SIG-M5 (cell line): ENCODE measurements at places on chromosomes 5 and 9.

DNA sequence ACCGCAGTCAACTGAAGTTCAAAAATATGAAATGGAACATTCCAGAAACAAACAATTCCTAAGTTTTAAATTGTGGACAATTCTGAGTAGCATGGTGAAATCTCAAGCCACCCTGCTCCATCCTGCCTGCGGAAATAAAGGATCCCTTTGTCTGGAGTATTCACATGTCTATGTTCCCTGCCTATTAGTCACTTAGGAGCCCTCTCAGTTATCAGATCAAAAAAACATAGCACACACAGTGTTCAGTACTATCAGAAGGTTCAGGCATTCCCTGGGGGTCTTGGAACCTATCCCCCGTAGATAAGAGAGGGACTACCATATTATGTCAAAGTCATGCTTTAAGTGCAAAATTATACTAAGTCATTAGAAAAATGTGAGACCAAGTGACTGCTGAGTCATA is 300.8 kb downstream of the SEMA5A start:
- DNase-seq, result no peak

GRCh38 chr9:27404661-27405060 is 107.7 kb upstream of the EQTN start:
- DNase-seq, result no peak

- DNase-seq, result no peak
Measured at GRCh38 chr5:37869216-37869615, 29.4 kb upstream of the GDNF start.

DNA sequence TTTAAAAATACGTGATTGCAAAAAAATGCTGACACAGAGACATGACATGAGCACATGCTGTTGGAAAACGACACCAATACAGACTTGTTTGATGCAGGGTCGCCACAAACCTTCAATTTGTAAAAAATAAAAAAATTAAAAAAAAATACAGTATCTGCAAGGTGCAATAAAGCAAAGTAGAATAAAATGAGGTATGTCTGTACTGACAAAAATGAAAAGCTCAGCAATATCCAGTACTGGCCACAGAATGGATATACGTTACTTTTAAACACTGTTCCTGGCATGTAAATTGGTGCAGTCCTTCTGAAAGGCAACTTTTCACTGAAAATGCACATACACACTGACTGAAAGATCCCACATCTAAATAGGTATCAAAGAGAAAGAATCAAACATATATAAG is 27.1 kb upstream of the C9orf40 start:
- DNase-seq, result no peak

DNA sequence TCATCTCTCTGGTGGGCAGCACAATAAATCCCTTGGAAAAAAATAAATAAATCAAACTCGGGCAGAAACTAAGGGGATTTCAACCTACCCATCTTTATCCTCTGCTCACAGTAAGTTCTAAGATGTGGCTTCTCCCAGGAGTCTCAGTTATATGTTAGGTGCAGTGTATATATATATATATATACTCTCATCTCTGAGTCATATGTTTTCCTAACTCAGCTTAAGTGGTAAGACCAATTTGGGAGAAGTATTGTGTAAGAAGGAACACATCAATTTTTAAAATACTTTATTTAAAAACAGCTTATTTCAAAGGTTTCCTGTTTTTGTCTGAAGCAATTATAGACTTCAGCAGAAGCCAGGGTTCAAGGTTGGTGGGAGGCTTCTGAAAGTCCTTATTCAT is 20.3 kb upstream of the OSMR start:
- no peak for DNase-seq

DNA sequence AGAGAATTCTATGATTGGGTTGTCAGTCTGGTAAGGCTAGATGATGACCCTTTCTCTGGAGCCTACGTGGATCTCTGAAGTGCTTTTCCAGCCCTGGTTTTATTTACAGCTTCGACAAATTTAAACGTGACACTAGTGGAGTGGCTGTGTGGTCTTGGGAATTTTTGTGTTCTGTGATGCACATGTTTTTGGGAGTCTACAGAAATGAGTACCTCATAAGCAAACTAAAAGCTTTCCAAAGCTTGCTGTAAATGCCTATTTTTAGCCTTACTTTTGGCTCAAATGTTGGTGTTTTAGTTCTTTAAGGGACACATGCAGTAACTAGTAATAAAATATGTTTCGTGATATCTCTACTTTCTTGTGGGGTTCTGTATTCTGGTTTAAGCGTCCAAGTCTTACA is 3.3 kb downstream of the LARP1 start:
- DNase-seq, result no peak

DNA sequence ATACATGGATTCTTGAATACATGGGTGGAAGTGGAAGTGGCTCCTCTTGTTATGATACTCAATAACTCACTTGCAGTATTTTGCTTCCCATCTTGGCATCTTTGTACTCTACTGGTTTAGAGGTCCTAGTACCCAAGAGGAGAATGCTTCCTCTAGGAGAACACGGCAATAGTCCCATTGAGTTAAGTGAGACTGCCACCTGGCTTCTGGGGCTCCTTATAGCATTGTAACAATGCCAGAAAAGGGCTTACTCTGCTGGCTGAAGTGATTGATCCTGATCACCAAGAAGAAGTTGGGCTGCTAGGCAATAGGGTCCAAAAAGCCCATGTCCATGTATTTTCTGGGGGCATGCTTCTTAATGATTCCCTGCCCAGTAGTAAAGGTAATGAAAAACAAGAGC is 627.6 kb upstream of the SGCD start:
- DNase-seq, result no peak

DNA sequence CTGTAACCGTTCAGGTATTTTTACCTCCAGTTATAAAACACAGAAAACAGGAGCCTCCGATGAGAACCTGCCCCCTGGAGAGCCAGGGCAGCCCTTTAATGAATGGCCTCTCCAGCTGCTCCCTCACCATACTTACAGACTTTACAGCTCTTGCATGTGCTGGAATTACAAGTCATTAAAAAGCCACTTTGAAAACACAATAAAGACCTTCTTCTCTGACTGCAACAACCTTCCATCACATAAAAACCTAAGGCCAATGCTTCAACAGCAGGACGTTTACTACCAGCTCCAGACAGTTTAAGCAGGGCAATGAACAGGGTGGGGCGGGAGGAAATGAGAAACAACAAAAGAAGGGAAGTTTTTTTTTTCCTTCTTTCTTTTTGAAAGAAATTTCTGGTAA is 213.8 kb downstream of the MLLT3 start:
- no peak for DNase-seq

- no peak for DNase-seq
Measured at GRCh38 chr5:74618106-74618505, 22.4 kb downstream of the ENC1 start.
